ENCODE measurements at places on chromosomes 3 and 15.
A peak's percentile ranks its signal among the peaks of the same experiment; 100 is the strongest.

DNA sequence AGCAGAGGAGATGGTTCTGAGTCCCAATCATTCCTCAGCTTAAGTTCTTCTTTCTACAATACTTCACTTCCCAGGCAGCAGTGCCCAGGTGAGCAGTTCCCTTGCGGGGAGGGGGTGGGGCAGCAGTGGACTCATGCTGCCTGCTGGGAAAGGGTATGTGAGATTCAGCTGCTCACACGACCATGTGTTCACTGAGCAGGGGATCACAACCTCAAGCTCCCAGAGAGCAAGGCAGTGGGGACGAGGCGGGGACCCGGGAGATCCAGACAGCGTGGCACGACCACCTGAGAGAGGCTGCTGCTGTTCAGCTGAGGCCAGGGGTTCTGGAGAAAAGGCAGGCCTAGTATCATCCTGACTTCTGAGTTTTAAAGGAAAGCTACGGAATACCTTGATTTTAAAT is 166.6 kb downstream of the XXYLT1 start:
- DNase-seq = no peak

DNA sequence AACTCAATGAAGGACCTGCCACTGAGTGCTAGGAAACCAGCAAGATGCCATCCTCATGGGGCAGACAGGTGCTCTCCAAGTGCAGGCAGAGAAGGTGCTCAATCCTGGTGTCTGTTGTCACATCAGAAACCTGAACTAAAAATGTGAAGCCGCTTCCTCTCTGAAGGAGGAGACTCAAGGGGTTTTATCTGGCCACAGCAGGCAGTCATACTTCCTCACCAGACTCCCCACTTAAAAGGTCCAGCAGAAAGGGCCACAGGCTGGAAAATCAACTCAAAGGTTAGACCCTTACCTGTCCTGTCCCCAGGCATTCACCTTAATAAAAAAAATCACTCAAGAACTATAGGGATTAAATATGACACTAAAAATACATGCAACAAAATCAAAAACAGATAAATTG is 4.8 kb downstream of the CCDC12 start:
- no peak for DNase-seq

GRCh38 chr3:73449774-73450173 is 175.0 kb downstream of the PDZRN3 start:
- DNase-seq = no peak

DNA sequence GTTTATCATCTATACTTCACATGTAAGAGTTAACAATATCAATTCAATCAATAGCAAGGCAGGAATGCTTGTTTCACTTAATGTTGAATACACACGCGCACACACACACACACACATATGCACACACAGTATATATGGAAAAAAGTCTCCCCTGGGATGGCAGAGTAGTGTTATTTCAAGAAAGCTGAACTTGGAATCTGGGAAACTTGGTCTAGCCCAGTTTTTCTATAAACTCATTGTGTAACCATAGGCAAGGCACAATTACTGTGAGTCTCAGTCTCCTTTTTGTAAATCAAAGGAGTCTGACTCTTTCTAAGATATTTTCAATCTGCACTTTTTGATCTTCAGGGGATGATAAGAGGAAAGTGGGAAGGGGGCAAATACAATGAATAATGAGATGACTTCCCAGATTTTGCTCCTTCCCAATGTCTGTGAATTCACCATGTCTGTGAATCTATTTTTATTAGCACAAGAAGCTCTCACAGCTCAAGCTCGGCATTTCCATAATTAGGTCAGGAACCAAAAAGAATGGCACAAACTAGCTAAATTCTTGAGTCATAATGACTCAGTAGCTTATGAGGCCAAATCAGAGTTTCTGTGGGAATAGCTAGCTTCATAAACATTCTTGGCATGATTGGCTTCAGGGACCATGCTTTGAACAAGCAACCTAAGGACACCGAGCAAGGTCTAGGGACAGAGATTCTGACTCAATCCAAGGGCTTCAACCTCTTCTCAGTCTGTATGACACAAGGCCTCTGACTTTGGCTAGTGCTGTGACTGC is 227.4 kb upstream of the DCBLD2 start:
- peak; percentile 100 for DNase-seq

- DNase-seq = no peak
Observed at GRCh38 chr3:118501152-118501551, 533.5 kb downstream of the IGSF11 start.

GRCh38 chr3:72976281-72976741 is 20.3 kb upstream of the PPP4R2 start:
- DNase-seq = peak; percentile 46

- no peak for DNase-seq
Observed at GRCh38 chr3:163450698-163451097, 1627.6 kb downstream of the SI start.

DNA sequence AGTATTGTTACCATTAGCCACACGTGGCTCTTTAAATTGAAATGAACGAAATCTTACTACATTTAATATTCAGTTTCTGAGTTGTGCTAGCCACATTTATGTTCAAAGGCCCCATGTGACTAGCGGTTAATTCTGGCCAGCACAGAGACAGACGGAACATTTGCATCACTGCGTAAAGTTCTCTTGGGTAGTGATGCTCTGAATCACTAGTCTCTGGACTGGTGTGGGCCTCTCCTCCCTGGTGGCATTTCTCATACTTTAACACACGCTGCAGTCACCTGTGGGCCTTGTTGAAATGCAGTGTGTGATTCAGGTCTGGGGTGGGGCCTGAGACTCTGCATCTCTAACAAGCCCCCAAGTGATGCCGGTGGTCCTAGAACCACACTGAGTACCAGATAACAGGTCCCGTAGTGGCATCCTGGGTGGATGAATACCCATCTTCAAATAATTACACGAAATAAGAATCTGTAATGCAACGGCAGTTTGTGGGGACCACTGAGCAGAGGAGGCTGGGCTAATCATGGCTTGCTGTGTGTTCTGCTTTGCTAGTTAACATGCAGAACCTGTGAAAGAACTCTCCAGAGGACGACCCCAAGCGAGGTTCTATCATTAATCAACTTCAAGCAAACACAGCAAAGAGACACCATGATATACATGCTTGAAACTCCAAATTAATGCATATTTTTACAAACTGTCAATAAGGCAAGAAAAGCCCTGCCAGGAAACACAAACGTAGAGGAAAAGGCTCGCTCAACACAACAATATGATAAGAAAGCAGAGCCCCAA is 623.8 kb downstream of the FOXP1 start:
- no peak for DNase-seq

GRCh38 chr15:66778314-66778665 is 76.3 kb downstream of the SMAD6 start:
- no peak for DNase-seq

GRCh38 chr15:63608989-63609388 is 11.8 kb downstream of the FBXL22 start:
- DNase-seq = no peak

- no peak for DNase-seq
Observed at GRCh38 chr15:74046275-74046674, 36.1 kb downstream of the GOLGA6A start.

GRCh38 chr3:24341668-24342067 is 153.0 kb downstream of the THRB start:
- DNase-seq = no peak

DNA sequence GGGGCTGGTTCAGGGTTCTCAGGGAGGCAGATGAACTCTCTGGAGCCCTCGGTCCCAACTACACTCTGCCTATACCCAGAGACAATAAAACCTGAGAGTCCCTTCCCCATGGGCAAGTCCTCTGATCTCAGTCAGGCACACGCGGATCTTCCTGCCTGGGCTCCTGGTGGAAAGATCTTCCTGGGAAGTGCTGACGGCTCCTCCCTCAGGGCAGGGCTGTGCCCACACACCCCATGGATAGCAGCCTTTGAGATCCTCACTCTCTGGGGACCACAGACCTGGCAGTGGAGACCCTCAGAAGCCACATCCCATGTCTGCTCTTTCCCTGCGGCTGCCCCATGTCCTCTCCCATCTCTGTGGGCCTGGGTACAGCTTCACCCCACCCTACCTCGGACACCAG is 10.4 kb downstream of the SH2D7 start:
- DNase-seq = no peak

GRCh38 chr3:43559961-43560360 is 61.9 kb downstream of the ANO10 start:
- DNase-seq = no peak

DNA sequence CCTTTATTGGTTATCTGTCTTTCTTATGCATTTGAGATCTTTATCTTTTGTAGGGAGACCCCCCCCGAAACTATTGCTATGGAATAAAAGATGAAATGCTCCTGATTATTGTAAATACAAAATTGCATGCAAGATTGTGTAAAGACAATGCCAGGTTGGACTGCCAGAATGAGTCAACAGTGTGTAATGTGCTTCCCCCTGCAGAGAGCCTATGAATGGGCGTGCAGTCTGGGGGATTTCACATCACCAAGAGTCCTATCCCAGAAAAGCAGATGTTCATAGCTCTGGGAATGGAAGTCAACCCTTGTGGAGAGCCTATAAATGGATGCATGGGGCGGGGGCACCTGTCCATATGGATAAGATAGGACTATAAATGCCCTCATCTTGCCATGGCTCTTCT is 584.3 kb downstream of the NSUN3 start:
- no peak for DNase-seq

DNA sequence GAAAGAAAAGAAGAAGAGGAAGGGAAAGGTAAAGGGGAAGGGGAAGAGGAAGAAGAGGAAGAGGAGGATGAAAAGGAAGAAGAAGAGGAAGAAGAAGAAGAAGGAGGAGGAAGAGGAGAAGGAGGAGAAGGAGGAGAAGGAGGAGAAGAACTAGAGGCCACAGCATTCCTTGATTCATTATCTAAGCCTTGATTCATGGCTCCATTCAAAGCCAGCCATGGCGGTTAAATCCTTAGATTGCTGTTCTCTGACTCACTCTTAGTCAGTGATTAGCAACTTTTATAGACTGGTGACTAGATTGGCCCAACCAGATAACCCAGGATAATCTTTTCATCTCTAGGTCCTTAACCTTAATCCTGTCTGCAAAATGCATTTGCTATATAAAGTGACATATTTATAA is 47.6 kb downstream of the OSTN start:
- DNase-seq = peak; percentile 93

- DNase-seq = no peak
Observed at GRCh38 chr3:103169289-103169688, 734.5 kb downstream of the ZPLD1 start.
